ENCODE measurements at places on chromosomes 3 and 15. TPM values are rescaled to one million over a fixed set of nuclear protein-coding genes. Genes with fewer than 3 reads are reported as not detected.

ARRDC4 gene
- total RNA-seq = 0.29 TPM

DNA sequence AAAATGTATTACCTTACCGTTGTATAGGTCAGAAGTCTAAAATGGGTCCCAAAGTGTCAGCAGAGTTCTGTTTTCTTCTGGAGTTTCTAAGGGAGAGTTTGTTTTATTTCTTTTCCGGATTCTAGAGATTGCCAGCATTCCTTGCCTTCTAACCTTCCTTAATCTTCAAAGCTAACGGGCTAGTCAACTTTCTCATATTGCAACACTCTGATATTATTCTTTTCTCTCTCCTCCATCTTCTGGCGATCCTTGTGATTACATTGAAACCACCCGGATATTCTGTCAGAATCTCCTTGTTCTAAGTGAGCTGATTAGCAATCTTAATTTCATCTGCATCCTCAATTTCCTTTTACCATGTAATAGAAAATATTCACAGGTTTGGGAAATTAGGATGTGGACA is 36.2 kb upstream of the AADACL2 start:
- no peak for DNase-seq

DNA sequence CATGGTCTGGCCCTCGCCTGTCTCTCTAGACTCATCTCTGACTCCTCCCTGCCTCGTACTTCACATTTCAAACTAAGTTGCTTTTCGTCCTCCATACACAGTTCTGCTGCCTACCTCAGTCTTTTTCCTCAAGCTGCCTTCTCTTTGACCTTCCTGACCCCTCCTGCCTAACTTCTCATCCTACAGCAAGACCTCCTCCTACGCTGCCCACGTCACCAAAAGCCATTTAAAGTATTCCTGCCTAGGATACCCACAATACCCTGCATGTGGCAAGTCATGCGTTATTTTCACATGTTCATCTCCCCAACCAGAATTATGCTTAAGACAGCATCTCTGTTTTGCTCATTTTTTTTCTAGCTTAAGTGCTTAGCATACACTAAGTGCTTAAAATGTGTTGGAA is 56.7 kb downstream of the LHFPL4 start:
- DNase-seq = no peak

POC1A gene
- total RNA-seq = 30.5 TPM

GRCh38 chr3:136929977-136930670 is 27.7 kb upstream of the IL20RB start:
- DNase-seq = no peak

- no peak for DNase-seq
Measured at GRCh38 chr3:51777985-51778384, 1.1 kb downstream of the IQCF6 start.

- peak; percentile 61 for DNase-seq
Measured at GRCh38 chr15:78638658-78639314, 2.2 kb downstream of the CHRNB4 start.

STOML1 gene
- 10.1 TPM for total RNA-seq

GRCh38 chr3:58274027-58274614 is 31.9 kb upstream of the RPP14 start:
- no peak for DNase-seq

DNA sequence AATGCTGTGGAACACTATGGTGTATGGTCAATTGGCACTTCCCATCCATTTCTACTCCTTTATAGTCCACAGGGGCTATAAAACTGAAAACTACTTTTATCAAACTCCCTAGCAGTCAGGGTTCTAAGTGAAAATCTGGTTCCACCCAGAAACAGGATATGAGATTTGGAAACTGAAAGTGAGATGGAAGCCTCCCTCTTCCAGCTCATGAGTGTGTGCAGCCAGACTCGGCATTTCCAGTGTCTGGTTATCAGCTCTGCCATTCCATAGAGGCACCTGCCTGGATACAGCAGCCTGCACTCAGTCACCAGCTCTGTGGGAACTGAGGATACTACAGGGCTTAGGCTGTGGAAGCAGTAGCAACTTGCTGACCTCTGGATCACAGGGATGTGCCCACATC is 14.7 kb upstream of the PLA2G4F start:
- DNase-seq = no peak

DNA sequence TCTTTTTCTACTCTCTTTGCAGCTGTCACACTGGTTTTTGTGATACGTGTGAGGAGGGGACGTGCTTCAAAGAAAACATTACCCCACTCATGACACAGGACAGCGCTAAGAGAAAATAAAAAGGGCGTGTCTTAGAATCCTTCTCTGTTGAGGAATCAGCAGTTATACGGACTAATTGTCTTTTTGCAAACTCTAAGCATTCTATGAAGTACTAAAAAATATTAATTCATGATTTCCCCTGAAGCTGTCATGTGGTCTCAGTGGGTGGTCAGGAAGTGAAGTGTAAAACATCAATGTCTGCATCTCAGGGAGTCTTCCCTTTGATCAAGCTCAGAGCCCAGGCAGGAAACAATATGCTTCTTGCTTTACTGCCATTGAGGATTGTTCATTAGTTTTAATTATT is 117.5 kb upstream of the CRBN start:
- no peak for DNase-seq

GRCh38 chr3:25689226-25689625 is 24.5 kb upstream of the TOP2B start:
- DNase-seq = no peak

DNA sequence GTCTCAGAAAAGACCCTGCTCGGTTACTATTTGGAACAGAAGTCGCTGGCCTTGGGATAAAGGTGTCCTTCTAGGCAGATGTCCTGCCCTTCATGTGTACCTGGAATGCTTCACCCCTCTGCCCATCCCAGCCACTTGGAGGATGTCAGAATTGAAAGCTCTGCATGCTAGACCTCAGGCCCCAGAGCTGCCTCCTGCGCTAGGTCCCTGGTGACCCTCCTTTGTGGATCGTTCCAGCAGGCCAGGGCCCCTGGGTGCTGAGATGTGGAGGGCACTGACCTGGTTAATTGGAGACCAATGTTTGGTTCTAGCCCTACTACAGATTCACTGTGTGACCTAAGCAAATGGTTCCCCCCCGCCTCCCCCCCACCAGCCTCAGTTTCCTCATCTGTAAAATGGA is 2.7 kb upstream of the CTSH start:
- DNase-seq = no peak

DNA sequence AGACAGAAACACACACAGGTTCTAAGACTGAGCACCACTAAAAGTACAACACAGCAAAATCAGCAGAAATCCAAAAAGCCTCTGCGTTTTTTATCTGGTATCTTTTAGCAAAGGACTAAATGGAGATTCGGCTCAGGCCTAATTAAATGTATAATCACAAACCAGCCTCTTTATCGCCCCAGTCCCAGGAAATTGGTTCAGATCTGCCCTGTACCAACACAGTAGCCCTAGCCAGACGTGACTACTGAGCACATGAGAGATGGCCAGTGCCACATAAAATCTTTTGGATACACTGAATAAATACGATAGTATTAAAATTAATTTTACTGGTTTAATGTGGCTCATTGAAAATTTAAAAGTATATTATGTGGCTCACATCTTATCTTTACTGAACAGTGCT is 19.7 kb downstream of the TBC1D2B start:
- no peak for DNase-seq

DNA sequence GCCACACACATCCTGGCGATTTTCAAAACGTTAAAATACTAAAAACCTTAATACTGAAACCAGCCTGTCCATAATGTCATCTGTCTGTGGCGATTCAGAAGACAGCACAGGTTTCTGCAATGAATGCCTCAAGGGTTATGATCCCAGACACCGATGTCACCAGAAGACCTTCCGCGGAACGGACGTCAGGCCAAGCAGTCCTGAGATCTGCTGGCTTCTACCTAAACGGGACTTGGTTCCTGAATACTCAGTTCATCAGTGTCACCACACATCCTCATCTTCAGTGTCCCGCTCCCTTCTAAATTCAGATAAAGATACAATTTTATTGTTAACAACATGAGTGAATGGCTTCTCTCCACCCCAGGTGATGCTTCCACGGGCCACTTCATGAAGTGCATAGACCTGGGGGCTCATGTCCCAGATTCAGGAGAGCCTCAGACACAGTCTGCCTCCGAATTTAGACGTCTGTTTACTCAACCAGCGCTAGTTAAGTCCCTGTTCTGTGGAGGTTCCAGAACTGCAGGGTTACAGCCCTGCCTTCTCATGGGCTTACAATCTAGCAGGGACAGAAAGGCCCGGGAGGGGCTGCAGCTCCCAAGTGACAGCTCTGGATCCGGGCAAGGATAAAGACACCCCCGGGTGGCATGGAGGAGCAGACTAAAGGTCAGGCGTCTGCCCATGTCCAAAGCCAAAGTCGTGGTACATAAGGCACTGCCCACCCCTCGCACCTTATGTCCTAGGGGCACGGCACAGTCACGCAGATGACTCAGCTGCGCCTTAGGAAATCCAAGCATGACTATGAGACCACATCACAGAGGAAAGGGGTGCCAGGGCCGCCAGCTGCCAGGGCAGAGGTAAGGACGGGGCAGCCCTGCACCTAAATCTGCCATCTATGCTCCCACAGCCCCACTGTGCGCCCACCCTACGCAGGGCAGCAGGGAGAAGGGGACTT is 75.9 kb downstream of the VGLL4 start:
- DNase-seq = no peak

DNA sequence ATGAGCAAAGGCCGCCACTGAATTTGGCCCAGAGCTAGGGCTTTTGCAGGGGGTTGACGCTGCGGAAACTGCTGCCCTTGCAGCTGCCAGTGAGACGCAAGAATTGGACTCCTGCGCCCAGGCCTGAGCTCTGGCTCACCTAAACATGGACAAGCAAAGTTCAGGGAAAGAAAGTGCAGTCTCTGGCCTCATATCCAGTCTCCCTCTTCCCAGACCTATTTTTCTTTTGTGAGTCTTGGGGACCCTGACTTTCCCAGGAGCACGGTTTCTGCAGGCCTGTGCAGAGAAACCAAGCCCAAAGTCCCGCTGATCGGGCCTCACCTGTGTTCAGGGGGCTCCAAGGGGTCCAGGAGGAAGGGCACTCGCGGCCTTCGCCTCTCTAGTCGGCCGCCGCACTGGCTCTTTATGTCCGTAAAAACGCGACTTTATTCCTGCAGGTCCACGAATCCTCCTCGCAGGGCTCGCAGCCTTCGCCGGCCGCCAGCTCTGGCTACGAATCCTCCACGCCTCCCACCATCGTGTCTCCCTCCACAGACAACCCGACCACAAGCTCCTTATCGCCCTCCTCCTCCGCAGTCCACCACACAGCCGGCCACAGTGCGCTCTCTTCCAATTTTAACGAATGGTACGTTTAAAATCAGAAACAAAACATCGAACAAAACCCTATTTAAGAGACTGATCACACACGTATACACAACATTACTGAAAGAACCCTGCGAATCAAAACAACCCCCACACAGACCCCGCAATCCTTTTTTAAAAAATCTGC is 3.9 kb downstream of the ZIC1 start:
- no peak for DNase-seq

DNA sequence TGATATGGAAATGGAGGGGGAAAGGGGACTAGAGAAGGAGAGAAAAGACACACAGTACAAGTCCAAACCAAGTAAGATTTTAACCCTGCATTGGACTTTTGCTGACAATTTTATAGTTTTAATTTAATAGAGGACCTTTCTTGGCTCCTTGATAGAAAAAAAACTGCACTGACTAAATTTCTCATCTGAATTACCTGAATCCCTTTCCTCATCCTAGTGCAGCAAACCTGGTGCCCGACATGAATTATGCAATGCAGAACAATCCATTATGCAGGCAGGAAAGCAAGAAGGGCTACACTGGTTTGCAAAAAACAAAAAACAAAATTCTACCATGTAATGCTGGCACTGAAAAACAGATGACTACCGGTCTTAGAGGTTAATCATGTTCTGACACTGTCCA is 15.5 kb downstream of the MAGI1 start:
- DNase-seq = no peak

GRCh38 chr3:75886971-75887526 is 101.7 kb upstream of the ZNF717 start:
- no peak for DNase-seq

DNA sequence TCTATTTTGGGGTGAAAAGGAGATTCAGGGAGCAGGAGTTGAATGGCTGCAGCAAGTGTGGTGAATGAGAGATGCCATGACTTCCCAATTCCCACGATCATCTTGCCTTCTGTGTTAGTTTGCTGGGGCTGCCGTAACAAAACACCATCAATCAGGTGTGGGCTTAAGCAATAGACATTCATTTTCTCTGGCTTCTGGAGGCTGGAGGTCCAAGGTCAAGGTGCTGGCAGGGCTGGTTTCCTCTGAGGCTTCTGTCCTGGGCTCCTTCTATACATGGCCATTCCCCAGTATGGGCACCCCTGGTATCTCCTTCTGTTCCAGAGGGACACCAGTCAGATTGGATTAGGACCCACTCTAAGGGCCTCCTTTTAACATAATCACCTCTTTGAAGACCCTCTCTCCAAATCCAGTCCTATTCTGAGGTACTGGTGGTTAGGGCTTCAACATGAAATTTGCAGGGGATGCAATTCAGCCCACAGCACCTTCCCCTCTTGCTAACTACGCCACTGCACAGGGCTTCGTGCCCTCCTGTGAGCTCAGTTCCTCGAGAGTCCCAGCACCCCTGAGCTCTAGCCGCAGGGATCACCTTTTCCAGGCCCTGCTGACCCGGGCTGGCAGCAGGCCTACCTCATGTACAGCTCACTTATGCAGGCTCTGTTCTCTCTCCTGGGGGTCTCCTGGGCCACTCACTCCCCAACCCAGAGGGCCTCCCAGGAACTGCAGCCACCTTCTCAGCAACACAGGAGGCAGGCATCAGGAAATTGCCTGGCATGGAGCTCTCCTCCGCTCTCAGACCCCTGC is 37.3 kb upstream of the SLC6A11 start:
- no peak for DNase-seq

DNA sequence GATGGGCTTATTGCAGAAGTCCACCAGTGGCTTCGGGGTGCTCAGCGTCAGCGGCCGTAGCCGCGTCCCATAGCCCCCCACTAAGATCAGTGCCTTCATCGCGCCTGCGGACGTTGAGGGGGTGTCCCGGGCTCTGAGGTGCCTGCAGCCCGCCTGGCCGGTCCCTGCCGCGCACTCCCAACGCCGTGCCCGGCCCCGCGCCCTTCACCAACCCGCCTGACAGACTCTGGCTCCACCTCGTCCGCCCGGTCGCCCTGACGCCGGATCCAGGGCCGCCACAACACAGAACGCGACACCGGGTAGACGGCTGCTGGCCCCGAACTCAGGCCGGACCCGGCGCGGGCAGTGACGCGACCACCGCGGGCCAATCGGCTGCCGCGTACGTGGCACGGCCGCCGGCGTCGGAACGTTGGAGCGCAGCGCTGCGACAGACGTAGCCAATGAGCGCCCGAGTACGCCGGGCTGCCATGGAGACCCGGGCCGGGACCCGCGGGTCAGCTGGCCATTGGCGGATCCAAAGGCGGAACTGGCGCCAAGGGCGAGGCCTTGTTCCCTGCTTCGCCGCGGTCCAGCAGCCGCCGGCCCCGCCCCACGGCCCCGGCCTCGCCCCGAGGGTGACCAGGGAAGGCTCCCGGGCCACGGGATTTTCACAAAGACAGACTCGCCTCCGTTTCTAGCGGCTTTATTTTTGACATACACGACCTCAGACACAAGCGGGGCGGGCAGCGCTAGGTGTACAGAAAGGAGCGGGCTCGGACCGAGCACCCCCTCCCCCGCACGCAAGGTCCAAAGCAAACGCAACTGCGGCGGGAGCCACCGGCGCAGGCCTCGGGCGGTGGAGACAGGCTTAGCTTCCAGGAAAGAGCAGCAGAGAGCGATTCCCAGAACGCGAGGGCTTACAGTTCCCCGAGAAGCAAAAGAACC is at the start of gene GMPPB:
Gene GMPPB (minus strand): TSS at position 324 of the 924 bp plus-strand sequence. CDS start 225 bp downstream, at position 99.
- peak; percentile 97 for DNase-seq

All from activated CD4-positive, alpha-beta memory T cell treated with anti-CD3 and anti-CD28 coated beads for 36 hours (primary cell).